ENCODE measurements at places on chromosomes 12 and 14.

GRCh38 chr12:26101763-26102162 lies 23.1 kb downstream of the BHLHE41 start:
- DNase-seq, result no peak

GRCh38 chr14:29652571-29652970 lies 275.1 kb downstream of the PRKD1 start:
- DNase-seq, result no peak

GRCh38 chr12:81962126-81962856 lies 203.1 kb upstream of the PPFIA2 start:
- no peak for DNase-seq

DNA sequence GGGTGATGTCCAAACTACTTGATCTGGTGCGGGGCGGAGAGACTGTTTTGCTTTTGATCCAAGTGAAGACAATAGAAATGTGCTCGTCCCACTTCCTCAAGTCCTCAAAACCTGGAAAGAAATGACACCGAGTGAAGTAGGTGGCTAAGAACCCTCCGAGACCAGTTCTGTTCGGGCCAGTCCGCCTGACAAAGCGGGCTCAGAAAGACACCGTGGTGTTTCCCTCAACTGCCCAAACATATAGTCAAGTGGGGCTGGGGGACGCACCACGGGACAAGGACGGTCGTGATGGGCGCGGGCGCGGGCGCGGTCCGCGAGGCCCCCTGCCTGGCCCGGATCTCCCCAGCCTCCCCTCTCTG lies 1.6 kb downstream of the PHLDA1 start:
- DNase-seq, result no peak

GRCh38 chr14:100813291-100813690 lies 12.6 kb upstream of the MEG3 start:
- DNase-seq, result no peak

DNA sequence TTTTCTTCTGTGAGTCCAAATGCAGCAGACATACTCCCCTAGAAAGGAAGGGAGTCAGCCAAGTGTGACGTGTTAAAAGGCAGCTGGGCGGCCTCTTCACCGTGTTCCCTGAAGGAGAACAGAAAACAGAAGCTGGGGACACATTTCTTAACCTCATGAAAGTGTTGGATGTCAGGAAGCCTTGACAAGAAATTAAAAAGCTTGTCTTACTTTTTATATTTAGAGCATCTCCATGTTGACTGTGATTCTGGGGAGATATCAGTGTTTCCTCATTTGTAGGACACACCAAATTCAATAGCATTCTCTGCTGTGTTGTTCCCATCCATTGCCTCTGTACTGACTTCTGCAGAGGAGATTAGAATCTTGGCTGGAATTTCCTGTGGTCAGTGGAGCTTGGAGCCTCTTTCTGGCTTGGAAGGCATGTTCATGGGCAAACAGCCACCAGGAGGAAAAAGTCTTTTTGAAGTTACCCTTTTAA lies 93.7 kb downstream of the RMST start:
- no peak for DNase-seq

DNA sequence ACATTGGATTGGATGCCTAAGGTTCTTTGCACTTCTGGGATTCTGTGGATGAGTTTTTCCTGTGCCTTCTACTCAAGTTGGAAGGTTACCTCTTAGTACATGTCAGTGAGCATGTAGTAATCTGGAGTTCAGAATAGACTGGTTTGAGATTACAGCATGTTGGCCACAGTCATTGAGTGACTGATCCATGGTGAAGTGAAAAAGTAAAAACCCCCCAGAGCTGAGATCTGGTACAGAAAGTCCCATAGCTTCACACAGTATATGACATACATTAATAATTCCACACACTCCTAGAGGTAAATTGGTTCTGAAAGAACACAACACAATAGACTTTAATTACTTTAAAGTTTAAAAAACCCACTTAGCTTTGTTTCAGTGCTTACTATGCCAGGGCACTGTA lies 11.9 kb upstream of the CCND2 start:
- no peak for DNase-seq
